ENCODE measurements at places on chromosomes 1 and 21. TPM values are rescaled to one million over a fixed set of nuclear protein-coding genes. Genes with fewer than 3 reads are reported as not detected.

The SYCP1 gene
- 0.90 TPM for polyA plus RNA-seq

The MEGF6 gene
- polyA plus RNA-seq = 8.6 TPM

The S100A16 gene
- 87.2 TPM for polyA plus RNA-seq

The MAP3K6 gene
- 7.1 TPM for polyA plus RNA-seq

The A3GALT2 gene
- not detected for polyA plus RNA-seq

The CD1E gene
- polyA plus RNA-seq = not detected

The CCDC27 gene
- 0.20 TPM for polyA plus RNA-seq

The ATP1A2 gene
- polyA plus RNA-seq = 5.8 TPM

The ZBTB8A gene
- polyA plus RNA-seq = 21.9 TPM

The KRTAP21-2 gene
- not detected for polyA plus RNA-seq

The DOCK7 gene
- polyA plus RNA-seq = 74.6 TPM

The GJC2 gene
- polyA plus RNA-seq = 0.42 TPM

The SLC45A3 gene
- 8.8 TPM for polyA plus RNA-seq

The WNT4 gene
- polyA plus RNA-seq = 6.7 TPM

The LEMD1 gene
- polyA plus RNA-seq = 3.9 TPM

The DCDC2B gene
- 1.9 TPM for polyA plus RNA-seq

The AKR7A3 gene
- 2.6 TPM for polyA plus RNA-seq

The NMNAT2 gene
- polyA plus RNA-seq = 4.2 TPM

The CHD5 gene
- 0.28 TPM for polyA plus RNA-seq

The NFIA gene
- polyA plus RNA-seq = 16.7 TPM

The TRIM63 gene
- polyA plus RNA-seq = 1.2 TPM

The C1orf146 gene
- polyA plus RNA-seq = 0.37 TPM

The AKNAD1 gene
- polyA plus RNA-seq = not detected

The DNALI1 gene
- 63.0 TPM for polyA plus RNA-seq

The NBPF1 gene
- 88.9 TPM for polyA plus RNA-seq

The CD48 gene
- 0.80 TPM for polyA plus RNA-seq

The TAS1R3 gene
- polyA plus RNA-seq = 0.37 TPM

The LENEP gene
- polyA plus RNA-seq = 0.93 TPM

The CYP4A11 gene
- 59.8 TPM for polyA plus RNA-seq

The C8A gene
- not detected for polyA plus RNA-seq

The FLG2 gene
- 0.40 TPM for polyA plus RNA-seq

The PADI2 gene
- polyA plus RNA-seq = 2.7 TPM

The HCN3 gene
- 13.9 TPM for polyA plus RNA-seq

The ZNF648 gene
- 0.63 TPM for polyA plus RNA-seq

The USH2A gene
- 0.38 TPM for polyA plus RNA-seq

The FMO1 gene
- 215 TPM for polyA plus RNA-seq

The CRP gene
- not detected for polyA plus RNA-seq

The HAO2 gene
- 80.5 TPM for polyA plus RNA-seq

The IL20 gene
- not detected for polyA plus RNA-seq

The PIK3R3 gene
- polyA plus RNA-seq = 35.8 TPM

The NUP133 gene
- polyA plus RNA-seq = 52.0 TPM

The CLCA1 gene
- polyA plus RNA-seq = not detected

The AGT gene
- 42.2 TPM for polyA plus RNA-seq

The ATP6V1G3 gene
- polyA plus RNA-seq = 3.2 TPM

The CR2 gene
- polyA plus RNA-seq = 1.1 TPM

The COL6A2 gene
- polyA plus RNA-seq = 161 TPM
